ENCODE measurements at places on chromosomes 12 and 14. TPM values are rescaled to one million over a fixed set of nuclear protein-coding genes. Genes with fewer than 3 reads are reported as not detected.

PPP4R4 gene
- 0.16 TPM for total RNA-seq

- H3K4me3 ChIP-seq: no peak overlapping the region
- H3K27ac ChIP-seq: no peak overlapping the region
- H3K4me1 ChIP-seq: peaks cover 10% of the 10 kb centered on the region
- DNase-seq: no peak
Measured at GRCh38 chr12:49636574-49636973, 13.2 kb downstream of the PRPF40B start.

DNA sequence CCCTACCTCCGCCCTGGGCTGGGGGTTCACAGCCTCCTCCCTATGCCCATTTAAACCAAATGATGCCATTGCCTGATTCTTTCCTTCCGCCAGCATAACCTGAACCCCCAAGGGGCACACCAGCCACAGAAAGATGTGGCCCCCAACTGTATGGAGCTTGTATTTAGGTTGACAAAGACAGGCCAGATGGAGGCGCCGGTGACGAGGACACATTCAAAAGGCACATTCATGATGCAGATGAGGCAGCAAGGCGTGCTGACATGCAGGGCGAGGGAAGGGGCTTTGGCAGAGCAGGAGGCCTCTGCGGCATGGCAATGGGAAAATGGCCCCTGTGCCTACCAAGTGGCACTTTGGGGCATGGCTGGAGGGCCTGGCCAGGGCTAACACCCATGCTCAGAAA lies 112.2 kb downstream of the RFLNA start:
- H3K36me3 ChIP-seq: peaks cover 4% of the 10 kb centered on the region
- H3K27me3 ChIP-seq: peaks cover 15% of the 10 kb centered on the region
- no peak for DNase-seq

DNA sequence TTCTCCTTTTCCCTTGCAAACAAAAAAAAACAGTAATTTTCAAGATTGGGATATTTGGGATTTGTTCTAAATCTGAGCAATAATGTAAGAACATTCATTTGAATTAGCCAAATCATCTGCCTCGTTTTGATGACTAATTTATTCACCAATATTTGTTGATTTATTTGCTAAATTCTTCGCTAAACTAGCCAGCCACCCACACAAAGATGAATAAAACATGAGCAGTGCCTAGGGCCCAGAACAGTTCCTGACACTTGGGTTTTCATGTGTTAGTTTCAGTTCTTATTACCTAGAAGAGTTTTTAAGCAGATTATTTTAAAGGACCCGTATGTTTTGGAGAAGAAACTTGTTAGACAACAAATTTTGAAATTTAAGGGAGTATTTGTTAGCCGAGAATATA lies 1.4 kb downstream of the ETNK1 start:
- peak overlapping the region; percentile 88 for H3K27ac ChIP-seq
- peak overlapping the region; percentile 96 for H3K4me3 ChIP-seq
- peaks cover 2% of the 10 kb centered on the region for H3K27me3 ChIP-seq
- H3K36me3 ChIP-seq: 0 out of 2 replicates have a peak, but pooled peaks cover 12% of the 10 kb centered on the region

NFE2 gene
- total RNA-seq: 0.42 TPM

HHIPL1 gene
- total RNA-seq: 0.99 TPM

- peak overlapping the region; percentile 87 for H3K27ac ChIP-seq
- peak overlapping the region; percentile 52 for H3K4me3 ChIP-seq
- H3K4me1 ChIP-seq: peaks cover 40% of the 10 kb centered on the region
- H3K27me3 ChIP-seq: no peaks in the 10 kb centered on the region
- peaks cover 8% of the 10 kb centered on the region for H3K36me3 ChIP-seq
Measured at GRCh38 chr12:93229494-93230325, 148.0 kb upstream of the NUDT4 start.

CHGA gene
- total RNA-seq: not detected

GRCh38 chr14:51657762-51658161 lies 6.1 kb downstream of the FRMD6 start:
- peak; percentile 51 for DNase-seq
- H3K27me3 ChIP-seq: peaks cover 5% of the 10 kb centered on the region
- peaks cover 77% of the 10 kb centered on the region for H3K4me1 ChIP-seq
- peaks cover 93% of the 10 kb centered on the region for H3K36me3 ChIP-seq
- H3K27ac ChIP-seq: peak overlapping the region; percentile 96

- no peak overlapping the region for H3K27ac ChIP-seq
- no peaks in the 10 kb centered on the region for H3K36me3 ChIP-seq
- no peaks in the 10 kb centered on the region for H3K27me3 ChIP-seq
- peaks cover 8% of the 10 kb centered on the region for H3K4me1 ChIP-seq
- no peak for DNase-seq
Measured at GRCh38 chr12:29158115-29158763, 9.2 kb downstream of the FAR2 start.

CCDC77 gene
- total RNA-seq: 9.4 TPM

DNA sequence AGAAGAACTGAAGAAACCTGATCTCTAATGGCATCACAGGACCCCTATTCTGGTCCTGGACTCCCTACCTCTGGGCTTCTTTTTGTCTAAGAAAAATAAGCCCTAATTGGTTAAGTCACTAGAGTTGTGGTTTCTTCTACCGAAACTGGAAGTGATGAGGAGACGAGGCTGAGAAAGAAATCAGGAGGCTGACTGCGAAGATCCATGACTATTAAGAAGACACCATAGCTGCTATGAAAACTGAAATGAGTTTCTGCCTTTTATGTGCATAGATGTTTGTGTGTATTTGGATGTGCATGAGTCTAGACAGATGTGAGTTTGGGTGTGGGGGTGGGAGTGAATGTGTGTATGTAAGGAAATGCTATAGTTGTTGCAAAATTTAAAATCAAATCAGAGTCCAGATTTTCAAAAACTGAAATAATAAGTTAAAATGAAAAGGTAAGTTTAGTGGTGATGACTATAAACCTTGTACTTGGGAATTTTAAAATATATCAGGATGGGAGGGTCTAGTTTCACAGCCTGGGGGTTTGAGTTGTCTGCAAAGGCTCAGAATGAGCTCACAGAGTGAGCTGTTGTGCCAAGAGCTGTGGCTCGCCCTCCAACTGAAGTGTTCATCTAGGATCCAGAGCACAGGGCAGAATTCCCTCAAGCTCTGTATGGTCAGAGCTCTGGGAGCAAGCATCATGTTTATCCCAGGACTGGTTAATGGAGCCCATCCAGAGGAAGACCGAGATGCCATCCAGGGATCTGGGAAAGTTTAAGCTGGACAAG lies 94.9 kb downstream of the VCPKMT start:
- no peak for DNase-seq
- H3K36me3 ChIP-seq: peaks cover 38% of the 10 kb centered on the region
- H3K27me3 ChIP-seq: no peaks in the 10 kb centered on the region
- H3K4me1 ChIP-seq: peaks cover 62% of the 10 kb centered on the region

- peaks cover under 1% of the 10 kb centered on the region for H3K4me1 ChIP-seq
- H3K27ac ChIP-seq: no peak overlapping the region
- peaks cover 8% of the 10 kb centered on the region for H3K36me3 ChIP-seq
- H3K4me3 ChIP-seq: no peak overlapping the region
- no peak for DNase-seq
- H3K27me3 ChIP-seq: peaks cover 14% of the 10 kb centered on the region
Measured at GRCh38 chr14:104072586-104072985, 12.9 kb upstream of the ASPG start.

GPR162 gene
- 2.9 TPM for total RNA-seq

TNFRSF1A gene
- 111 TPM for total RNA-seq

- no peak for DNase-seq
- peaks cover 10% of the 10 kb centered on the region for H3K4me1 ChIP-seq
- no peak overlapping the region for H3K4me3 ChIP-seq
- no peaks in the 10 kb centered on the region for H3K36me3 ChIP-seq
- no peak overlapping the region for H3K27ac ChIP-seq
Measured at GRCh38 chr12:100166232-100166631, 23.6 kb upstream of the BLTP3B start.

MVK gene
- total RNA-seq: 7.1 TPM

RTN1 gene
- total RNA-seq: 0.12 TPM

DNA sequence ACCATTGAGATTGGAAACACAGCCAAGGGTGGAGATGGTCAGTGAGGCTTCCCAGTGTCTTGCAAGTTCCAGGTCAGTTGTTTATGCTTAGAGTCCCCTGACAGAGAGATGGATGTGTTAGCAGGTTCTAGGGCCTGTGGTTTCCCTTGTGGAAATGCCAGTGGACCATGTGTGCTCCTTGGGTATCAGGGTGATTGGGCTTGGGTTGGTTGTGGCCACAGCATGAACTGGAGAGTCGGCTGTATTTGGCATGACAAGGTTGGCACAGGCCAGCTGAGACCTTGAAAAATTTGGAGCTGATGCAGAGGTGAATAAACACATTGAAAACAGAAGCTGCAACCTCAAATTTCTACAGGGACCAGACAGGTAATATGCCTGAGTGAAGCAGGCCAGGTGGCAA lies 668.0 kb downstream of the DIO2 start:
- no peak for DNase-seq
- H3K4me1 ChIP-seq: peaks cover 6% of the 10 kb centered on the region
- no peak overlapping the region for H3K4me3 ChIP-seq
- H3K27me3 ChIP-seq: peaks cover 3% of the 10 kb centered on the region
- no peak overlapping the region for H3K27ac ChIP-seq

- H3K4me3 ChIP-seq: peak overlapping the region; percentile 94
- peak overlapping the region; percentile 96 for H3K27ac ChIP-seq
- H3K36me3 ChIP-seq: peaks cover 32% of the 10 kb centered on the region
- peak; percentile 85 for DNase-seq
- peaks cover 53% of the 10 kb centered on the region for H3K4me1 ChIP-seq
Measured at GRCh38 chr12:25957793-25958427, 572 bp upstream of the RASSF8 start.

DNA sequence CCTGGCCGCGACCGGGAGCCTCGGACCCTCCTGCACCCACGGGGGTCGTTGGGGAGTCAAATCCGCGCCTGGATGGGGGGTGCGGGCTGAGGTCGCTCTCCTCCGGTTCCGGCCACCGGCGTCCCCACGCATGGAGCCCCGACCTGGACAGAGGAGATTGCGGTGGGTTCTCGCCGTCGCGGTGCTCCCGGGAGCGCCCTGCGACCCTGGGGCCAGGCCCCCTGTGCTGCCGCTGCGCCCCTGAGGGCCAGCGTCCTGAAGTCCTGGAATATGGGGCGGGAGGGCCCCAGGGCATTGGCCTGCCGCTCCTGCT lies 345 bp downstream of the ASPG start:
- peaks cover 16% of the 10 kb centered on the region for H3K27me3 ChIP-seq
- H3K36me3 ChIP-seq: no peaks in the 10 kb centered on the region
- no peaks in the 10 kb centered on the region for H3K4me1 ChIP-seq
- no peak overlapping the region for H3K27ac ChIP-seq
- H3K4me3 ChIP-seq: no peak overlapping the region

AKAP3 gene
- 0.31 TPM for total RNA-seq

DNA sequence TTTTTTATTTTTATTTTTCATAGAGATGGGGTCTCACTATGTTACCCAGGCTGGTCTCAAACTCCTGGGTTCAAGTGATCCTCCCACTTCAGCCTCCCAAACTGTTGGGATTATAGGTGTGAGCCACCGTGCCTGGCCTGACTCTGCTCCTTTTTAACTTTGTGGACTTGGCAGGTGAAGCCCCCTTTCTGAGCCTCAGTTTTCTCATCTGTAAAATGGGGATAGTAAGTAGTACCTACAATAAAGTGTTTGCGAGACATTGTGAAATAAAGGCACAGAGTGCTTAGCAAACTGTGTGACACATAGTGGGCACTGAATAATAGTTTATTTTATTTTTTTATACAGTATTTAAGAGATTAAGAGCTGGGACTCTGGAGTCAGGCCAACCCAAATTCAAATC lies 21.1 kb upstream of the MED13L start:
- no peak overlapping the region for H3K27ac ChIP-seq
- H3K36me3 ChIP-seq: no peaks in the 10 kb centered on the region

EFS gene
- total RNA-seq: 12.8 TPM

Data from HFFc6 (cell line).